ENCODE measurements at places on chromosomes 5 and 9.

- peak; percentile 35 for DNase-seq
Observed at GRCh38 chr9:120985819-120986222, 59.2 kb upstream of the TRAF1 start.

GRCh38 chr9:122135529-122135859 is 24.1 kb downstream of the NDUFA8 start:
- DNase-seq: no peak

DNA sequence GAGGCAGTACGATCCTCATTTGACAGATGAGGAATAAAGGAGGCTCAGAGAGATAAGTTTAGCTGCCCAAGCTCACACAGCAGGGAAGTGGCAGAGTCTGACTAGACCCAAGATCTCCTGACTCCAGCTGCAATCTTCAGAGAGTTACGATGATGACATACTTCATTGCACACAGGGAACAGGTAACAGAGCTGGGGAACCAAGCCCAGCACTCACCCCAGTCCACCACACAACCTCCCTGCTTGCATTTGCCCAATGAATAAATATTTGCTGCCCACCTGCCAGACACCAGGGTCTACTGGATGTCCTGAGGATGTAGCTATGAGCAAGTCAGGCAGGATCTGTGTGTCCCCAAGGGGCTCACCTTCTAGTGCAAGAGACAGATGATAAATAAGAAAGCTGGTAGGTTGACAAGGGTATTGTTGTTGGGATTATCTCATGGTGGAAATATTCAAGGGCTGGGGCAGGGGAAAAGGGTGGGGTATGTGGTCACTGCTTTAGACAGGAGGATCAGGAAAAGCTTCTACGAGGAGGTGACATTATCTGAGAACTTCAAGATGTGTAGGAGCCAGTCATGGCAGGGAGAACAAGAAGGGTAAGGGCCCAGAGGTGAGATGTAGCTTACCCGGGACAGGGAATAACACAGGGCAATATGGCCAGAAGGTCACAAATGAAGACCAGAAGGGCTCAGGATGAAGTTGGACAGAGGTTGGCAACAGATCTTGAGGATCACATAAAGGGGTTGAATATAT is 28.6 kb upstream of the CPEB4 start:
- DNase-seq: no peak

- peak; percentile 27 for DNase-seq
Observed at GRCh38 chr9:128863647-128864046, 18.1 kb downstream of the KYAT1 start.

GRCh38 chr9:116337015-116337414 is 183.4 kb downstream of the PAPPA start:
- no peak for DNase-seq

- no peak for DNase-seq
Observed at GRCh38 chr5:80346055-80346454, 26.3 kb downstream of the SPZ1 start.

- DNase-seq: no peak
Observed at GRCh38 chr5:178431063-178431781, 159.0 kb downstream of the COL23A1 start.

DNA sequence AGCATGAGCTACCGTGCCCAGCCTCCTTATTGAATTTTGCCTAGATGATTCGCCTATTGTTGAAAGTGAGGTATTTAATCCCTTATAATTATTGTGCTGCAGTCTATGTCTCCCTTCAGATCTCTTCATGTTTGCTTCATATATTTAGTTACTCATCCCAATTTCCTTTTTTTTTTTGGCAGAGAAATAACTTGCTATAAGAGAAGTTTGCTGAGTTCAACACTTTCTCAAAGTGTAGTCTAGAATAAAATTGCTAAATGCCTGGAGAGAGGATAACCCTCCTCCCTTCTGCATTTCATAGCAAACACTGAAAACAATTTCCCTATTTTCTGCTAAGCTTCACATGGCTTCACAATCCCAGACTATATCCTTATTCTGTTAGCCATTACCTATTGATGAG is 136.6 kb upstream of the CD180 start:
- no peak for DNase-seq

- DNase-seq: no peak
Observed at GRCh38 chr5:88734191-88734640, 148.8 kb downstream of the MEF2C start.

GRCh38 chr5:175895686-175896102 is 24.3 kb downstream of the CPLX2 start:
- DNase-seq: no peak

DNA sequence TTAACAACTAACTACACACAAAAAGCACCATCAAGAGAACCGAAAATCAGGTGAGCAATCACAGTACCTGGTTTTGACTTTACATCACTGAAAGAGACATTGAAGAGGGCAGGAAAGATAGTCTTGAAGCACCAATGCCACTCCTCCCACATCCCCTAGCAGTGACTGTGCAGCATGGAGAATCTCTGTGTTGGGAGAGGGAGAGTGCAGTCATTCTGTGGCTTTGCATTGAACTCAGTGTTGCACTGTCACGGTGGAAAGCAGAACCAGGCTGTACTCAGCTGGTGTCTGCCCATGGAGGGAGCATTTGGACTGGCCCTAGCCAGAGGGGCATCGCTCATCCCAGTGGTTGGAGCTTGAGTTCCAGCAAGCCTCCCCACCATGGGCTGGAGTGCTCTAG is 40.4 kb downstream of the C5 start:
- DNase-seq: no peak

DNA sequence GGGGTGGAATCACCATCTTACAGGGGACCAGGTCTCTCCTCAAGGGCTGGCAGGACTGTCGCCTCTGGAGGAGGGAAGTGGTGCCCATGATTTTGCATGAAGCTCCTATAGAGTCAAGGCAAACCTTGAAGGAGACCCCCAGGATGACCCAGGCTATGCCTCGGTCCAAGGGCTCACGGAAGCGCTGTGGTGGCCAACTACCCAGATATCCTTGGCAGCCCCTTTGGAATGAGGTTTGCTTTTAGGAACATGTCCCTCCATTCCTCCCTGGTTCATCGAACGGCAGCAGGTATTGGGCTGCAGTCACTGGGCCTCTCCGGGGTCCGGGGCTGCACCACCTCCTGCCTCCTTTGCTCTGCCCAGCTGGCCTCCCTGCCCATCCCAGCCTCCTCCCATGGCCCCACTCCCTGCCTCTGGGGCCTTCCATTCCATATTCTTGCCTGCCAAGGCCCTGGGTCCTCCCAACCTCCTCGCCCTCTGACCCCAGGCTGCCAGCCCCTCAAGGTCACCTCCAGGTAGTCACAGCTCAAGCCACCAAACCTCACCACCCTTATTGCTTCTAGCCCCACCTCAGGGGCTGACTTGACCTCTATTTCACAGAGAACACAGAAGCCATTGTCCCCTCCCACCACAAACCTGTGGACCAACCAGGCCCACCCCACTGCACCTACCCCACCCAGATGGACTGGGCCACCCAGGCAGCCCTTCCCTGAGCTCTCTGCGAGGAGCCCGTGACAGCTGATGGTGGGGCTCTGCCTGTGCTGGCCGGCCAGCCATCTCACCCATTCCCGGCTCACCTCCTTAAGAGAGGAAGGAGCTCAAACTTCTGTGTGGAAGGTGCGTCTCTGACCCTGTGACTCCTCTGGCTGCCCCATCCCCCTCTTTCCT is 3.6 kb upstream of the IL3 start:
- no peak for DNase-seq

DNA sequence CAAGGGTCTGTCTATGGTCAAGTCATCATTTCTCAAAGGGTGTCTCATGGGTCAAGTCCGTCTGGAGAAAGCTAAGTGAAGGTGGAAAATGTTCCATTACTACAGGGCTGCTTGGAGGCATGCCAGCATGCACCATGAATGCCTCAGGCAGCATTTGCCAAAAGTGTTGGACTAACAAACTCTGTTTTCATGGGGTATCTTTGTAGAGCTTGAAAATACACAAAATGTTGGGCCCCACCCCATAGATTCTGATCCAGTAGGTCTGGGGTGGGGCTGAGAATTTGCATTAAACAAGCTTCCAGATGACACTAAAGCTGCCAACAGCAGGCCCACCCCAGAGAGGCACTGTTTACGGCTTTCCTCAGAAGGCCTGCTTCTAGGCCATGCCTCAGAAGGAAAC is 75.0 kb upstream of the FRRS1L start:
- DNase-seq: no peak

GRCh38 chr5:107380654-107381053 is 290.1 kb downstream of the EFNA5 start:
- DNase-seq: no peak

- no peak for DNase-seq
Observed at GRCh38 chr5:104859437-104859836, 1296.8 kb upstream of the NUDT12 start.

- no peak for DNase-seq
Observed at GRCh38 chr9:12958708-12959107, 183.9 kb downstream of the LURAP1L start.

DNA sequence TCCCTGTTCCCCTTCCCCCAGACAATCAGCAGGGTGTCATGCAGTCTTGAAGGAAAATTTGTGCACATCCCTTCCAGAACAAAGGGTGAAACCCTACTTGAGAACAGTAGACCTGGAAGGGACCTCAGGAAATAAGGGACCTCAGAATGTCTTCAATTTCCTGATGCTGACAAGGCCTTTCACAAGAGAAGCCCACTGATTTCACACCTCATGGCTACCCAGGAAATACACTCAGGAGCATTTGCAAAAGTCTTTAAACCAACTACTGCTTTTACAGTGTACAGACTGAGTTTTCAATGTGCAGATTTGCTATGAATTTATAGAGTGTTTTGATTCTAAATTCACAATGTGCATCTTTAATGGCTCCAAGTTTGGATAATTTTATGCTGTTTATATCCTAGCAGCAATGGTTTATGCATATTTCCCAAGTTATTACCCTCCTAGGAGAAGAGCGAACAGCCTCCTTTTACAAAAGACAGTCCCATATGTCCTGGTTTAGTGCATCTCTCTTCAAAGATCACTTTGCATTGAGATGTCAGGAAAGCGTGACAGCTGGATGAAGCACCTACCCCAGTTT is 74.8 kb downstream of the GALNT10 start:
- no peak for DNase-seq

- DNase-seq: no peak
Observed at GRCh38 chr5:138949988-138950387, 74.9 kb upstream of the LRRTM2 start.
